Muscle of arm (tissue), 14 donors: ENCODE measurements at places on chromosomes 2 and 18.

DNA sequence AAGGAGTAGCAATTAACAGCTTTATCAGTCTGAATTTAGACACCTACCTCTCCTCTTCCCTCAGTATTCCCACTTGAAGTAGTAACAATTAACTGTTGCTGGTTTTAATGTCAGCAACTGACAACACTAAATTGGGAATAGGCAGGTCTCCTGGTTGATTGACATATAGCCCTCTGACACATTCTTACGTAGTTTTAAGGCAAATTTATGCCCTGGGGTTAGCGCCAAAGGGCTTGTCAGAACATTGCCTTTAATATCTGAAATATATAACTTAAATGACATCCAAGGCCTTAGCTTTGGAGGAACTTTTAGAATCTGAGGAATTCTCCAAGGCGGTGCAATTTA is 7.4 kb downstream of the ASXL3 start:
- no peak for DNase-seq

DNA sequence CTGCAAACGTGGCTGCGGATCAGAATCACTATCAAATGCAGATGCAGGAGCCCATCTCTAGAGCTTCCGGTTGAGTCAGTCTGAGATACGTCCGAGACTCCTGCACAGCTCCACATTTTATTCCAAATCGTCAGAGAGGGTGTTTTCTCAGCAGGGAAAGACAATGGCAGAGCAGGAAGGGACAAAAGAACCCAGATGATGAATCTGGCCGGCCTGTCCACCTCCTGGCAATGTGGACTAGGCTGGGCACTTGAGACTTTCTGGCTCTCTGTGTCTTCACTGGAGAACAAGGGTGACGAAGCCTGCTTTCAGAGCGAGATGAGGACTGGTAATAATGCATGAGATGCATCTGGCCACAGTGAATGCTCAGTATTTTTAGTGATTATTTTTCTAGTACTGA is 255.9 kb upstream of the MYT1L start:
- no peak for DNase-seq

- no peak for DNase-seq
Observed at GRCh38 chr2:44700824-44701223, 240.7 kb upstream of the SIX3 start.

GRCh38 chr18:31402026-31402373 is 25.4 kb downstream of the DSG4 start:
- no peak for DNase-seq

DNA sequence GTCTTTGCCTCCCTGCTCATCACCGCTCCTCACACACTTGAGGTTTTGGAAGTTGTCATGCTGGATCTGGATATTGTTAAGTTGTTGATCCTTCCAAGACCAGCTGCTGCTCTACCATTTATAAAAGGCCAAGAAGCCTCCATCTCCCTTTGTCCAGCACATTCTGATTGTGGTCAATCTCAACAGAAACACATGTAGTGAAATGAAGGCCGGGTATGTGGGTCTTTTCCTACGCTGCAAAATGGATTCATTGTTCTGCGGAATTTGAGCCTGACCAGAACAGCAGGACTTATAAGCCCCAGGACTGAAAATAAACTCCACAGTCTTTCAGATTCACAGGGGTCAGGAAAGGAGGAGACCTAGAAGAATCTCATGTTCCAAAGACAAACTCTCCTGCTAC is 238.4 kb downstream of the CMPK2 start:
- DNase-seq = no peak

DNA sequence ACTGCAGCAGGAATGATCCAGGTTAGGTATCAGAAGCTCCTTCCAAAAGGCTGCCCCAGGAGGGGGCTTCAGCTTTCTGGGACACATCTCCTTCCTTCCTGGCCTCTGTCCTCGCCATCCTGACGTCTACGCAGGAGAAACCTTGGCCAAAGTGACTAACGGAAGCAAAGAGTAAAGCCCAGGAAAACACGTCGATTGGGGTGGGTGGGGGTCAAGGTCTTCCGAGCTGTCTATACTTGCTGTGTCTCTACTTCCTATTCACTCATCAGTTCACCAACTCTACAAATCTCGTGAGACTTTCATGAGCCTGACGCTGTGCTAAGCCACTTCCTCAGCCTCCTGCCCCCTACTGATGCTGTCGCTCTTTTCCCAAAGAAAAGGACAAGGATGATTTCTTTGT is 212.6 kb downstream of the TNS1 start:
- no peak for DNase-seq

DNA sequence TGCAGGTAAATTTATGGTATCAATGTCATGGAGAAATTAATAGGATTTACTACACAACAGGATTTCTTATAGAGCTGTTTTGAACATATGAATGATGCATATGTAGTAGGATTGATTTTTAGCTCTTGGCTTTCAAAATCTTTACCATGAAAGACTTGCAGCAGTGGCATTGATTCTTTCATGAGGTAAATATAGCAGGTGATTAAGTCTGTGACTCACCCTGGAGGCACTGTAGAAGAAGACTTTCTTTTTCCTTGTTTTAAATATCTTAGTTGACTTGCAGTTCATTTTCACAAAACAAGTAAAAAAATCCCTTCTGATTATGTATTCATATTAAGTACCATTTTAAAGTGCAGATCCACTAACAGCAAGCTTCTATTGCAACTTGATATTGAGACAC is 463.0 kb downstream of the FBXO15 start:
- no peak for DNase-seq

DNA sequence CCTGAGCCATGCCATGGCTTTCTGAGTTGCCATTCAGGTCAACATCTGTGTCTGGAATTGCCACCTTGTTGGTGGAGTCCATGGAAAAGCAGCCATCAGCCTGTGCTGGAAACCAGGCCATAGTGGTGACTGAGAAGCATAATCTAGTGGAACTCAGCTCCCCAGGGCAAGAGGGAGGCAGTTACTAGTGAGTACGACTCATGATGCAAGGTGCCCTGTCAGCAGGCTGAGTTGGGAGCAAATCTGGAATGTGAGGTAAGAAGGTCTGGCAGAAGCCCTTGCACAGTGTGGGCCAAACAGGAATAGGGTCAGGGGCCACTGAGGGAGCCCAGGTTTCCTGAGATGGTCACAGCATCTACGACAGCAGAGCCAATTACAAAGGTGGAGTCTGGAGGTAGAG is 37.1 kb downstream of the SULT1C2 start:
- DNase-seq = no peak

DNA sequence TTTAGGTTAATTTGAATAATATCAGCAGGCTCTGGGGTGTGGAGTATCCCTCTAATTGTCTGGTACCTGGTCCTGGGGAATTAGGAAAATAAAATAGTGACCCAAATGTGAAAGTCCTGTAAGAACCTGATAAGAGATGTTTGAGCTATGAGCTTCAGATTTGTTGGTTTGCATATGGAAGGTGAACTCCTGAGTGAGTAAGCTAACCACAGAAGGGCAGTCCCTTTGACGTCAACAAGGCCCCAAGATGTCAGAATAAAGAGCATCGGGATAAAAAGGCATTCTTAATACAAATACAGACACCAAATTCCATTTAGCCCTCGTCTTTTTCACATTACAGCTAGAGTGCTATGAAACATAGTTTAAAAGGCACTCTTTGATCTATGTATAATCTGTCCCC is 1366.3 kb upstream of the TMEFF2 start:
- DNase-seq = no peak

- no peak for DNase-seq
Observed at GRCh38 chr2:176653479-176654443, 384.5 kb downstream of the MTX2 start.

GRCh38 chr2:225040142-225040541 is 2.1 kb downstream of the DOCK10 start:
- no peak for DNase-seq

- DNase-seq = no peak
Observed at GRCh38 chr2:175855794-175856453, 146.1 kb downstream of the LNPK start.

- DNase-seq = no peak
Observed at GRCh38 chr2:37394263-37394662, 49.8 kb downstream of the QPCT start.

- DNase-seq = peak; percentile 24
Observed at GRCh38 chr2:226601881-226602662, 197.5 kb downstream of the IRS1 start.

- no peak for DNase-seq
Observed at GRCh38 chr2:177169810-177170514, 42.6 kb upstream of the HNRNPA3 start.

GRCh38 chr2:18435426-18436037 is 124.9 kb downstream of the RDH14 start:
- DNase-seq = peak; percentile 79

DNA sequence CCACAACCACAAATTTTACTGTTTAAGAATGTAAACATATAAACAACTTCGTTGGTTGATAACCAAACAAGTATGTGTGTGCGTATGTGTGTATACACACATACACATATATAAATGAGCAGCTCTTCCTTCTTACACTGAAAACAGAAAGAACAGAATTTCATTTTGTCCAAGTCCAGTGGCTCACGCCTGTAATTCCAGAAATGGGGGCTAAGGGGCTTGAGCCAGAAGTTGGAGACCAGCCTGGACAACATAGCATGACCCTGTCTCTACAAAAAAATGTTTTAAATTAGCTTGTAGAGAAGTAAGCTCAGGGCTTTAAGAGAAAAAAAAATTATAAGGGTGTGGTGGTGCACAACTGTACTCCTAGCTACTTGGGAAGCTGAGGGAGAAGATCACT is 12.3 kb downstream of the NCKAP1 start:
- DNase-seq = no peak

DNA sequence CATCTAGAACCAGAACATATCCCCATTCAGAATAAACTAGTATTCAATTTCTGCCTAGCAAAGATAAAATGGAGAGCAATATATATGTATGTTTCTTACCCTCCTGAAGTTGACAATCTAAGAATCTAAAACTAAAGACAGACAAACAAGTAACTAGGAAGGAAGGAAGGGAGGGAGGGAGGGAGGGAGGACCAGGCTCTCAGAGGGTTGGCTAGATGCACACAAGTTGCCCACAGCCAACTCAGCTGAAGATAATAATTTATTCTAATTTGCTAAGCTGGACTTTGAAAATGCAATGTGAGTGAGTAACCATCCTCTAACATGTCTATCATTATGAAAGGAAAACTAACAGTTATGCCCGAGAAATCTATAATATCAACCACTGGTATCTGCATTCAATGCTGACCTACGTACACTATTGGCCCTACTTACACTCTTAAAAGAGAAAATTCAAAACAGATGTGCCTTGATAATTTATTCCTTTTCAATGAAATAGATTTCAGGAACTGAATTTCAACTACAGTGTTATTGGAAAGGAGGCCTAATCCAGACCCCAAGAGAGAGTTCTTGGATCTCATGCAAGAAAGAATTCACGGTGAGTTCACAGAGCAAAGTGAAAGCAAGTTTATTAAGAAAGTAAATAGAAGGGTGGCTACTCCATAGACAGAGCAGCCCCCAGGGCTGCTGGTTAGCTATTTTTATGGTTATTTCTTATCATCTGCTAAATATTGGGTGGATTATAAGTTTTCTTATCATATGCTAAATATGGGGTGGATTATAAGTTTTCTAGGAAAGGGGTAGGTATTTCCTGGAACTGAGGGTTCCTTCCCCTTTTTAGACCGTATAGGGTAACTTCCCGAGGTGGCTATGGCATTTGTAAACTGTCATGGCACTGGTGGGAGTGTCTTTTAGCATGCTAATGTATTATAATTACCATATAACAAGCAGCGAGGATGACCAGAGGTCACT is 288.5 kb upstream of the SLC39A10 start:
- DNase-seq = peak; percentile 58

- peak; percentile 63 for DNase-seq
Observed at GRCh38 chr2:235238537-235238936, 255.3 kb upstream of the AGAP1 start.

DNA sequence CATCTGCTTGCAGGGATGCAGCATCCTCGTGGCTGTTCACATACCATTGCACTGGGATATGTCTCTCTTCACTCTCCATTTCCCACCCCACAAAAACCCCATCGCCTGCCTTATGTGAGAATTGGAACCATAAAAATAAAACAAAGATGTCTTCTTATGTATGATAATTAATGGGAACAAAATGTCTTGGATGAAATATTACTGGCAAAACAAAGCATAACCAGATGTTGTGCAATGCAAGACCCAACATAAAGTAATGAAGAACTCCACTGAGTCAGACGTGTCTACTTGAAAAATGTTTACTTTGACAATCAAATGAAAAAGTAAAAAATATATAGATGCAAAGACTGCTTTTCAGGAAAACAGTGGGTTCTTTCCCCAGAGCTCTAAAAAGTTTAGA is 611.3 kb upstream of the SYT4 start:
- no peak for DNase-seq

DNA sequence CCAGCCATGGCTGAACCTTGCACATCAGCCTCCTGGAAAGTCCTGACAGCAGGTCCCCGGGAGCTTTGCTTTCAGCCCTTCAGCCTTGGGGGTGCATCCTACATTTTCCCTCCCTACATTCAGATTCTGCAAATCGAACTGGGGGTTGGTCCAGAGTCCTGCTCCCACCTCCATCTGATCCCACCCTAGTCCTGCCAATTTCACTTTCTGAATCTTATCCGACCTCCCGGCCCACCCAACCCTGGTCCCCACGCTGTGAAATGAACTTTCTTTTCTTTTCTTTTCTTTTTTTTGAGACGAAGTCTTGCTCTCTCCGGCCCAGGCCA is 47.8 kb upstream of the ODC1 start:
- DNase-seq = no peak

DNA sequence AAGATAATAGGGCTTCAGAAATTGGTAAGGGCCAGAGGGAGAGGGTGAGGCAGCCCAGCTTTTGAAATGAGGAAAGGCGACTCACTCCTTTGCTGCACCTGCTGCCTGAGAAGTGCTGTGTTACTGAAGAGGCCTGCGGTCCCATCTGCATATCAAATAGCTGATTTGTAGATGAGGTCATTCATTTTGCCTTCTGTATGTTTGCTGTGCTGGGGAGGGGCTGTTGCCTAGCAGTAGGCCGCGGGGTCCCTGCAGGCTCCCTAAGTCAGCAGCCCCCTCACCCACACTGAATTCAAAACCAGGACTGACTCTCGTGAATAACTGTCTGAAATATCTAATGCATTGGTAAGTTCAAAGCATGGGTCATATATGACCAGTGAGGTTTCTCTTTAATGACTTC is 377.2 kb downstream of the SOX11 start:
- no peak for DNase-seq

GRCh38 chr2:48183276-48183675 is 277.0 kb upstream of the FBXO11 start:
- DNase-seq = no peak

- peak; percentile 59 for DNase-seq
Observed at GRCh38 chr2:23637011-23637778, 252.2 kb downstream of the KLHL29 start.

GRCh38 chr18:63297687-63298399 is 21.7 kb downstream of the BCL2 start:
- no peak for DNase-seq

DNA sequence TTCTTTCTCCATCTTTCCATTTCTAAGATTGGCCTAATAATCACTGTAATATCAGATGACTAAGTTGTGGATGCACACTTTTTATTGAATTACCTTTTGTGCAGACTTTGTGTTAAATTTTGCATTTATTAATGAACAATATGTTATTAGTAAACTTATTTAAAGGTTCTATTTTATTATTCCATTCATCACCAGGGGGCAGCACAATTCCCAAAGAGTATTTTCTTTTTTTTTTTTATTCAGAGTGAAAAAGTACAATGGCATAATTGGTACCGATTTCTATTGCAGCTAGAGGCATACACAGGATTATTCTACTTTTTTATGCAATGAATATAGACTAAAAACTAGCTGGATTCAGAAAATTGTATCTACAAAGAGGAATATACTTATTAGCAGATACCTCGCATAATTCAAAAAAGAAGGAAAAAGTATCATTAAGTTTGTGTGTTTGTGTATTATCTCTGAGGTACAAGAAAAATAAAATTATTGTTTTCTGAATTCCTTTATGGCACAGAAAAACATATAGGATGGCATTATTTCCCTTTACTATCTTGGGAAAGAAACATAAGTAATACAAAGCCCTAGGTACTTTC is 390.6 kb downstream of the ERBB4 start:
- peak; percentile 6 for DNase-seq
